ENCODE measurements at places on chromosomes 3 and 15.
A peak's percentile ranks its signal among the peaks of the same experiment; 100 is the strongest.

DNA sequence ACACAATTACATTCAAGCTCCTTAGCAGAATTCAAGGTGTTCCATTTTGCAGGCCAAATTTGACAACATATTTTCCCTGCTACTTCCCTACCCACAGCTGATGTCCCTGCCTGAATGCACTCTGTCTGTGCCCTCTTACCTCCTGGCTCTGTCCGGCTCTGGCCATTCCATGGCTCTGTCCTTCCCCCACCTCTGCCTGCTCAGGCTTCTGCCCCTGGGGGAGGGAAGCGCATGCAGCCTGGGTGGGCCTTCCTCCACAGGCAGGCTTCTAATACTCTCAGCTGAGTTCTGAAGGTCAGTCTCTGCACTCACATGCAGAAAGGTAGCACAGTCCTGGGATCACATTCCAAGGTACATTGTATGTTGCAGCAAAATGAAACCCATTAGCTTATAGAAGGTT, 113.6 kb upstream of the CACNA2D3 start:
- no peak for DNase-seq

GRCh38 chr3:187769771-187770170, 24.5 kb upstream of the BCL6 start:
- no peak for DNase-seq

DNA sequence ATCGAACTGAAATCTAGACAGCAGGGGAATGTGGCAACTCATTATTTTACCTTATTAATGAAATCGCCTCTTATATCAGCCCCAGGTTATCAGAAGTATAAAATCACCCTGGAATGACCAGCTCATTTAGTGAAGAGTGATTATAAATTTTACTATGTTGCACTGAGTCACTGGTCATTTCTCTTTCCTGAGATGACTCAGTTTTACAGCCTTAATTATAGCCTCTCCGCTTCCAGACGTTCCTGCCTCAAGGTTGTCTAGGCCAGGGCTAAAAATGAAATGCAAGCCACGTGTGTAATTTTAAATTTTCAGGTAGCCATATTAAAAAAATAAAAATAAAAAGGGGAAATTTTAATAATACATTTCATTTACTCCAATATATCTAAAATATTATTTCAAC, 33.3 kb downstream of the DET1 start:
- no peak for DNase-seq

- DNase-seq = no peak
These were observed 146.6 kb downstream of the RBMS3 start for GRCh38 chr3:29427266-29428103.

DNA sequence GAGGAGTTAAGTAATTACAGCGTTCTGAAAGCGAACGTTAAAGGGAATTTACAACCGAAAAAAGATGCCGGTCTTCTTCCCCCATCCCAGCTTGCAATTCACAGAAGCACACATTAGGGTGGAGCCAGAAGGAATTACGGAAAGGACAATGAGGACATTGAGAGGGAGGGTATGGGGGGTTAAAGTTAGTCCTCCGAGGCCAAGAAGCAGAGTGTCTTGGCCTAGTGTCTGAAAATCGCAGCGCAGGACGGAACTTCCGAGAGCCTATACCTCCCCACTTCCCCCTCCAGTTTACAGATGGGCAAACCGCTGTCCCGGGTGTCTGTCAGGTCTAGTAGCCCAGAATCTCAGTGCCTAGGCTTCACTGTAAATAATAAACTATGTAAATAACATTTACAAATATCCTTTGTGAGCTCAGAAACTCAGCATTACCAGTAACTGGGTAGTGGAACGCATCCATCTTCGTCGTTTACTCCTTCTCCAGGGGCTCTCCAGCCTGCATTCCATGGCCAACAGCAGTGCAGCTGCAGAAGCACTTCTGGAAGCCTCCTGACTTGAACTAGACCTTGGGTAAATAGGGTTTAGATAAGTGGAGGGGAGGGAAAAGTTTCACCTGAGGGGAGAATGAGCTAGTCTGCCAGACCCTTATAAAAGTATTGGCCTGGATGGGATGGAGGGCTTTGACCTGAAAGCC, 922 bp downstream of the ADPRH start:
- peak; percentile 30 for DNase-seq

DNA sequence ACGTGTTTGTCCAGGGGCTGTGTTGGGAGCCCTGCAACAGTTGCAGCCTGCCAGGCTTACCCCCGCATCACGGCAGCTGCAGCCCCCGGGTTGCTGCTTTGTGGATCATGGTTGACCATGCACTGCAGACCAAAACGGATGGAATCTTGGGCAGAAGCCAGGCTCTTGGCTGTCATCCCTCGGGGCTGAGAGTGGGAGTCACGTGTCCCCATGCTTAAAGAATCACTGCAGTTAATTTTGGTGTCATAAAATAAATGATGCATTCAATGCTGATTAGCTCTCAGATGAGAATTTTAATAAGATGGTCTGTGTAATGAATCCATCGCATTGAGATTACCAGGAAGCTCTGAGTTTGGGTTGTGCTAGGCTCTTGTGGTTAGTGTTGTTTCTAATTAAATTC, 115.6 kb downstream of the CHDH start:
- no peak for DNase-seq

- peak; percentile 31 for DNase-seq
These were observed 134.4 kb downstream of the TMCO5A start for GRCh38 chr15:38068626-38069391.

GRCh38 chr15:66153549-66154415, 99.8 kb downstream of the MEGF11 start:
- DNase-seq = no peak

GRCh38 chr3:94423578-94423977, 360.7 kb downstream of the NSUN3 start:
- DNase-seq = no peak

- DNase-seq = no peak
These were observed 11.2 kb downstream of the TMC3 start for GRCh38 chr15:81362790-81363189.

GRCh38 chr3:149535333-149535685, 60.8 kb downstream of the TM4SF4 start:
- DNase-seq = no peak

- no peak for DNase-seq
These were observed 29.1 kb downstream of the SCG5 start for GRCh38 chr15:32670623-32671022.

- DNase-seq = no peak
These were observed 58.1 kb downstream of the CD200 start for GRCh38 chr3:112390783-112391641.

- DNase-seq = no peak
These were observed 280.0 kb upstream of the SOX2 start for GRCh38 chr3:181431748-181432147.

GRCh38 chr3:37014620-37015019, 21.3 kb downstream of the MLH1 start:
- DNase-seq = no peak

- no peak for DNase-seq
These were observed 42.5 kb downstream of the ADAMTS7 start for GRCh38 chr15:78768531-78769408.

DNA sequence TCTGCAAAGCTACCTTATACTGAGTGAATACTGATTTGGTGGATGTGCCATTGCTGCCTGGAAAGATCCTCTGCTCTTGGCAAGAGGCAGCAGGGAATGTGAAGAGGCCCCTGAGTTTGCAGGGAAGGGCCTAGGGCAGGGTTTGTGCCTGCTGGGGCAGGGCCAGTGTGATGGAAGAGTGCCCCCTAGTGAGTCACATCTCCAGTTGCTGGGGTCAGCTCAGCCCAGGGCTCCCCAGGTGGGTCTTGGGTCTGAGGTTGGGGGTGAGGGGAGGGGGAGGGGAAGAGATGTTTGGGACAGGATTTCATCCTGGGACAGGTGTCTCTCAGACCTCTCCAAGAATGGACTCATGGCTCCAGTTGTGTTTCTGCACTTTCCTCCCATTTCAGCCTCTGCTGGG, 4.1 kb upstream of the AMOTL2 start:
- DNase-seq = peak; percentile 22

- no peak for DNase-seq
These were observed 67.5 kb downstream of the KCNMB2 start for GRCh38 chr3:178603735-178604134.

DNA sequence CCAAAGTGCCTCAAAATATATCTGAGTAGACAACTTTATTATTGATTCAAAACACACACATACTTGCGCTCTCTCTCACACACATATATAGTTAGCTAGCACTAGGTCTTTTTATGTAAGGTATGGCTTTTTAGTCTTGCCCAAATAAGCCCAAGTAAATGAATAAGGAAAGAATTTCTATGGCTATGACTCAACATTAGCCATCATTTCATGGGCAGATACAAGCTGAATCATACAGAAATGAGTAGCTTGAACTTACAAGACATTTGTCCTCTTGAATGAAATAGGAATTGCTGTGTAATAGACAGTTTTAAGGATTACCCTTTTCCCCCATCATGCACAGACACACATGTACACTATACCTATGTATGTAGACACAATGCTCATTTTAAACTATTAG, 4.9 kb downstream of the CADPS start:
- DNase-seq = no peak

DNA sequence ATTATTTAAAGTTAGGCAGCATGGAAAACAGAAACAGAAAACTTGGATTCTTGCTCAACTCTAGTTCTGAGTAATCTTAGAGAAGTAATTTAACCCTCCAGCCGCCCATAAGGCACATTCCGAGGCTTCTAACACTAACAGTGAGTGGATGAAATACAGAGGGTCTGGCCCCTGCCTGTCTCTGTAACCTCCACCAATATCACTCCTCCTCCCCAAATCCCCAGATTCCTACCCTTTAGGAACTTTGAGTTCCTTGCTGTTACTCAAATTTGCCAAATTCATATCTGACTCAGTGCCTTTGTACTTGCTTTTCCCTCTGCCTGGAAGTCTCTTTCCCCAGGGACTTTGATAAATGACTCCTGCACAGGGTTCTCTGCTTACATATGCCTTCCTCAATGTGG, 112.5 kb upstream of the TGFBR2 start:
- no peak for DNase-seq

DNA sequence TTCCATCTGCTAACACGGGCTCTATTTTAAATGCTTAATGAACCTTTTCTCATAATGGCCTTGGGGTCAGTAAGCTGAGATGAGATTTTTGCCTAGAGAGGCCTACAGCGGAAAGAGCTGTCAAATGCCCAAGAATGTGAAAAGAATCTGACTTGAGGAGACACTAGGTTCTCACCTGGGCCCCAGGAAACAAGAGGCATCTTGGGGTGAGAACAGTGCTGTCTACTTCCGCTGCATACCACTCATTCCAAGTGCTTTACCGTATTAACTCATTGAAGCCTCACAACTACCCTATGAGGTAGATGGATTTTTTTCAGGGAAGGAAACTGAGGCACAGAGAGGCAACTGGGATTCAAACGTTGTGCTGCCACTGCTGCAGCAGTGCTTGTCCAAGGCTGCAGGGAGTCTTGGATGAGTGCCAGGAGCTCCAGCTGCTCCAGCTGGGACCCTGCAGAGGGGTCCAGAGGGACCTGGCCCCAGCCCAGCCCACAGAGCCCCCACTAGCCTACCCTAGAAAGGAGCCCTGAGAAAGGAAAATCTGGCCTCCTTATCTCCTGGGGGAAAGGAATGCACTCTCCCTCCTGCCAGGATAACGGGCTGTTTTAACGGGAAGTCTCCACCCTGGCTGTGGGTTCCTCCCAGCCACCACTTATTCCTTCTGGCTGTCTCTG, 68.4 kb downstream of the SLC12A8 start:
- DNase-seq = no peak

- DNase-seq = no peak
These were observed 10.4 kb upstream of the FBXL22 start for GRCh38 chr15:63586790-63587189.

- DNase-seq = no peak
These were observed 45.7 kb upstream of the ABI3BP start for GRCh38 chr3:101038880-101039279.

GRCh38 chr3:64104691-64105111, 81.4 kb upstream of the PSMD6 start:
- DNase-seq = no peak

GRCh38 chr3:195185583-195185982, 85.4 kb downstream of the XXYLT1 start:
- DNase-seq = no peak

DNA sequence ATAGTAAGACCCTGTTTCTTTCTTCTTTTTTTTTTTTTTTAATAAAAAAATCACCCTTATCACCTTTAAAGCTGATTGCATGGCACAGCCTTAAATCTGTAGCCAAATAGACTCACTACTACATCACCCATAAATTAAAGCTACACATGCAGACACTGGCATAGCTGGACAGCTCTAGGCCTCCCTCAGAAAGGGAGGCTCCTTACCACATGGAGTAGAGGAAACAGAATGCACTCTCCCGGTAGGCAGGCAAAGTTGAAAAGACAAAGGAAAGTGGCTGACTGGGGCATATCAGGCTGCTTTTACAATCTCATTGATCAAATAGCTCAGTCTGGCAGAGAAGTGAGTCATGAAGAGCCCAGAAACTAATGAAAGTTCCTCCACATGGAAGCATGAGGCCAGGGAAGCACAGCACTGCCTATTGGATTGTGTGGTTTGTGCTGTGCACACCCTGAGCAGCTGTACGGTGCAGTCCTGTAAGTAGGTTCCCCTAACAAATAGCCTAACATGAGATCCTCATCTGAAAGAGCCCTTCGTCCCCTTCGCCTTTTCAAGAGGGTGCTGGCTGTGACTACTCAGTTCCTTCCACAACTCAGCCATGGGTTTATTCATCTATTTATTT, 32.7 kb upstream of the FAM98B start:
- no peak for DNase-seq

GRCh38 chr15:73930371-73930770, 4.1 kb downstream of the LOXL1 start:
- DNase-seq = no peak

GRCh38 chr3:69944931-69945493, 54.5 kb upstream of the SAMMSON start:
- DNase-seq = no peak

- no peak for DNase-seq
These were observed 167.7 kb downstream of the BCHE start for GRCh38 chr3:165669504-165669903.

- no peak for DNase-seq
These were observed 433.1 kb upstream of the KCNMB2 start for GRCh38 chr3:178103140-178103539.

- DNase-seq = no peak
These were observed 23.4 kb upstream of the GALNT15 start for GRCh38 chr3:16151109-16151508.

DNA sequence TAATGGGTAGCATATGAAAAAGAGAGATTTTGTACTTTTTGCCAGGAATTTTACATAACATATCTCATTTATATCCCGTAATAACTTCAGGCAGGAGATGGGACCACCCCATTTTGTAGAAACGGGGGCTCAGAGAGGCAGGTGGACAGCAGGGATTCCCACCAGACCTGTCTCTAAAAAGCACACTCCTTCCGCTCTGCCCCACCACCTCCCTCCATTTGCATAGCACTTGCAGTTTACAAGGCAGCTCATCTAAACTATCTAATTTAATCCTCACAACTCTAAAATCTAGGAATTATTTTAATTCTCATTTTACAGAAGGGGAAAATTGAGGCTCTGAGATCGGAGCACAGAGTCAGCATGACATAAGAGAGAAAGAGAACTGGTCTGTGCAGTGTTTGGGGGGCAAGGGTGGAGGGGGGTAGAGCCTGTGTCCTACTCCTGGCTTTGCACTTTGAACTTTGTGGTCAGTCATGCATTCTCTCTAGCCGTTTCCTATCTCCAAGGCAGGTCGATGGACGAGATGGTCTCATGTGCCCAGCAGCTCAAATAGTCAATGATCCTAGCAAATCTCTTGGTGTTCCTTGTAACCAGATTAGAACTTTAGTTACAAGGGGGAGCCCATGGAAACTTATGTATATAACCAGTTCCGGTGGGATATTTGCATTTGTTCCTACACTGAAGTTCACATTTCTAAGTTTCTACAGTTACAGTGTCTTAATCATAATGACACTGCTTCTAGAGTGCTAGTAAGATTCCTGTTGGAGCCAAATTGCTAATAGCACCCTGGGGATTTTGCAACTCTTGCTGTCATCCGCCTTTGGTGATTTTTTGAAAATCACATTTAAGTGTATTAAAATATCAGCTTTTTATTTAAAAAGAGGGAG, 18.6 kb downstream of the CRYGS start:
- no peak for DNase-seq

All from CD4-positive, alpha-beta T cell treated with Interleukin-2 at 100 ng/mL for 4 hours (primary cell).